ENCODE measurements at places on chromosomes 4 and X. TPM values are rescaled to one million over a fixed set of nuclear protein-coding genes. Genes with fewer than 3 reads are reported as not detected.

GRCh38 chrX:132034648-132035047 lies 11.5 kb downstream of the STK26 start:
- peaks cover 9% of the 10 kb centered on the region for H3K36me3 ChIP-seq
- H3K27ac ChIP-seq, result peak overlapping the region; percentile 53
- peaks cover 82% of the 10 kb centered on the region for H3K4me1 ChIP-seq
- DNase-seq, result no peak
- H3K4me3 ChIP-seq, result no peak overlapping the region
- H3K27me3 ChIP-seq, result no peaks in the 10 kb centered on the region

- no peak for DNase-seq
- no peaks in the 10 kb centered on the region for H3K36me3 ChIP-seq
- no peak overlapping the region for H3K4me3 ChIP-seq
These were observed 201.9 kb upstream of the BCOR start for GRCh38 chrX:40299641-40300046.

DNA sequence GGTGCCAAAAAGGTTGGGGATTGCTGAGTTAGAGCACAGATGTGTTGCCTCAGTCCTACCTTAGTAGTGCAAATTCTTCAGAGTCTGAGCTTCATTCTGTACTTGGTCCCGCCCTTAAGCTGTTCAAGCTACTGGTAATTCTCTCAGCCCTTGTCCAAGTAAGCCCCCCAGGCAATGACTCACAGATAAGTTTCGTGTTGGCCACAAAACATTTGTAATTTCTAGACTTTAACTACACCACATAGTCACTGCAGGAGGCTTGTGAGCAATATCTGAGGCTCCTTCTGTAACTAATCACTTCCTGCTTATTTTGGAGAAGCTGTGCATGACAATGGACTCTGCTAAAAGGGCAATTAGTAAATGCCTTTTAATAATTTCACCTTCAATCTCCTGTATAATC lies 1420.5 kb downstream of the PCDH7 start:
- no peaks in the 10 kb centered on the region for H3K27me3 ChIP-seq
- H3K27ac ChIP-seq, result no peak overlapping the region
- no peak for DNase-seq
- no peak overlapping the region for H3K4me3 ChIP-seq

DNA sequence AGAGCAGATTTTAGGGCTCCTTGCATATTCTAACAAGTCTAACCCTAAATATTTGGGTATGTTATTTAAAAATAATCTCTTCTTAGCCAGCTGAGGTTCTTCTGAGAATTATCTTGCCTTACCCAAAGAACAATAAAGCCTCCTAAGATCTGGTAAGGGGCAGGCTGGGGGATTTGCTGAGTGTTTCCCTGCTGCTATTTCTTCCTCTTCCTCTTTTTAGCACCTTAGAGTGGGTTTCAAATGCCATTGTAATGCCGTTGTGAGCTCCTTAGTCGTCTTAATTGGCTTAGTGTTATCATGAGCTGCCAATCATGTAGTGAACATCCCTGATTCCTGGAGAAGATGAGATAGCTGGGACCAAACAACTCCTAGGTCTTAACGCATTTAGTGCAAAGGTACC lies 15.4 kb downstream of the STOX2 start:
- no peak overlapping the region for H3K27ac ChIP-seq
- no peaks in the 10 kb centered on the region for H3K4me1 ChIP-seq
- peaks cover 15% of the 10 kb centered on the region for H3K27me3 ChIP-seq
- no peak overlapping the region for H3K4me3 ChIP-seq

GRCh38 chr4:79959652-79960051 lies 113.4 kb downstream of the ANTXR2 start:
- H3K27me3 ChIP-seq, result no peaks in the 10 kb centered on the region
- H3K27ac ChIP-seq, result no peak overlapping the region
- peaks cover 17% of the 10 kb centered on the region for H3K36me3 ChIP-seq
- no peak for DNase-seq
- no peak overlapping the region for H3K4me3 ChIP-seq

- no peaks in the 10 kb centered on the region for H3K4me1 ChIP-seq
- H3K4me3 ChIP-seq, result no peak overlapping the region
- no peak for DNase-seq
- peaks cover 6% of the 10 kb centered on the region for H3K36me3 ChIP-seq
- no peaks in the 10 kb centered on the region for H3K27me3 ChIP-seq
These were observed 73.0 kb downstream of the TMEM165 start for GRCh38 chr4:55468724-55469123.

DNA sequence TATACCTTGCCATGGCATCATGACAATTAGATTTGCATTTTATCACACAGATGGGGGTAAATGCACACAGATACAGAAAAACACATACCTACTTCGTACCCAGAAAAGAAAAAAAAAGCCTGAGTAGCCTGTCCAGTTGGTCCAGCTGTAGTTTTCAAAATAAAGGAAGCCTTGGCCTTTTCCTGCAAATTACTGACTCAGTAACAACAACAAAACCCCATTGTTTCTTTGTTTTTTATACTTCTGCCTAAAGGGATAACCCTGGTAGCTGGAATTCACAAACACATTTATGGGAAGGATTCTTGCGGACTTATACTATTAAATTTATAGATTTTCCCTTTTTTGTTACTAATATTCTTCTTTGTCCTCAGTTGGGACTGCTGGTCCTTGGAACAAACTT lies 156.4 kb upstream of the PCDH10 start:
- no peaks in the 10 kb centered on the region for H3K4me1 ChIP-seq
- no peaks in the 10 kb centered on the region for H3K36me3 ChIP-seq

DNA sequence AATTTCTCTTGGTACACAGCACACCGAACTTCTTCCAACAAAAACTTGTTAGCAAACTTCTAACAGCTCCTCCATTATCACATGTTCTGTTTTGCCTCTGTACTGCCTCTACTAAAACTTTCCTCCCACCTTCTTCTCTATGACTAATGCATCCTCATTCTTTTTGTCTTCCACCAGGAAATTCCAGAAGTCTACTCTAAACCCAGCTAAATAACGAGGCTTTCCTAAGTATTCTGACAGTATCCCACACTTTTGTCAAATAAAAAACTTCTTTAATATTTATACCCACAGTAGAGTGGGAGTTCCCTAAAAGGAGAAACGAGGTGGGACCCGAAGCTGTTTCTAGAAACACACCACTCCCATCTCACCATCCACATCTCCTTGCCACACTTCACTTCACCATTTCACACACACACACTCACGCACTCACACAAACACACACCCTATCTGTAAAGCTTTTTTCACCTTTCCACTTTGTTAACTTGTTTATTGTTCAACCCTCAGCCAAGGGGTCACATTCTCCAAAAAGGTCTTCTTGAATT lies 280.3 kb downstream of the ARAP2 start:
- H3K4me3 ChIP-seq, result no peak overlapping the region
- DNase-seq, result no peak
- H3K36me3 ChIP-seq, result no peaks in the 10 kb centered on the region

- no peaks in the 10 kb centered on the region for H3K4me1 ChIP-seq
- H3K36me3 ChIP-seq, result no peaks in the 10 kb centered on the region
These were observed 53.7 kb downstream of the NAA11 start for GRCh38 chr4:79272126-79272525.

DNA sequence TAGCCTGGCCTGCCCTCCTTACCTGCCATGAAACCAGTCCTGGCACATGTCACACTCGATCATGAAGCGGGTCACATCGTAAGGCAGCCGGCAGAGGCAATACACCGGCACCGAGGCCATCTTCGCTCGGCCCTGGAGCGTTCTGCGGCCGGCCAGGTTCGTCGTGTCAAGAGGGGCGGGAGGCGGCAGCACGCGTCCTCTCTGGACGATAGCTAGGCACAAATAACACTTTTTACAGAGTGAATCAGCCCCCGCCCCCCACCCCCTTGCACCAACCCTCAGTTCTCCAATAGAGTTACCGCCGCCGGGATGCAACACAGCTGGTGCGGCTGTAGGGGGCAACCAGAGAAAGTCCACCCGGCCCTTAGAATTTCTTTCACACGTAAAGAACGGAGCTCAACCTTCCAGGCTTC lies 1.7 kb downstream of the PHF8 start:
- H3K27ac ChIP-seq, result peak overlapping the region; percentile 97
- peak; percentile 10 for DNase-seq
- peaks cover 24% of the 10 kb centered on the region for H3K4me1 ChIP-seq
- H3K4me3 ChIP-seq, result peak overlapping the region; percentile 95
- no peaks in the 10 kb centered on the region for H3K27me3 ChIP-seq

GRCh38 chrX:13845721-13846378 lies 29.0 kb upstream of the GPM6B start:
- no peak overlapping the region for H3K4me3 ChIP-seq
- H3K4me1 ChIP-seq, result no peaks in the 10 kb centered on the region
- peaks cover 10% of the 10 kb centered on the region for H3K27me3 ChIP-seq
- no peaks in the 10 kb centered on the region for H3K36me3 ChIP-seq

DNA sequence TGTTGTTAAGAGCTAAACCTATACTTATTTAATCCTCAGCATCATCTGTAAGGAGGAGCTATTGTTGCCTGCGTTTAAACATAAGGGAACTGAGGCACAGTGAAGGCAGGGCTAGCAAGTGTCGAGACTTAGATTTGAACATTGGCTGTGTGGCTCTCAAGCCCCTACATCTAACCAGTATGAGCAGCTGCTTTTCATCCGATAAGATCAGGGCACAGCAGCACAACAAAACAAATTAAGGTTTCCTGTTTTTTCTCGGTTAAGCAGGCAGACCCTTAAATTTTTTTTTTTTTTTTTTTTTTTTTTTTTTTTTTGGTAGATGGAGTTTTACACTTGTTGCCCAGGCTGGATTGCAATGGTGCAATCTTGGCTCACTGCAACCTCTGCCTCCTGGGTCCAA lies 35.6 kb downstream of the RAB40A start:
- no peaks in the 10 kb centered on the region for H3K36me3 ChIP-seq
- no peaks in the 10 kb centered on the region for H3K27me3 ChIP-seq
- DNase-seq, result peak; percentile 10
- H3K27ac ChIP-seq, result no peak overlapping the region

DNA sequence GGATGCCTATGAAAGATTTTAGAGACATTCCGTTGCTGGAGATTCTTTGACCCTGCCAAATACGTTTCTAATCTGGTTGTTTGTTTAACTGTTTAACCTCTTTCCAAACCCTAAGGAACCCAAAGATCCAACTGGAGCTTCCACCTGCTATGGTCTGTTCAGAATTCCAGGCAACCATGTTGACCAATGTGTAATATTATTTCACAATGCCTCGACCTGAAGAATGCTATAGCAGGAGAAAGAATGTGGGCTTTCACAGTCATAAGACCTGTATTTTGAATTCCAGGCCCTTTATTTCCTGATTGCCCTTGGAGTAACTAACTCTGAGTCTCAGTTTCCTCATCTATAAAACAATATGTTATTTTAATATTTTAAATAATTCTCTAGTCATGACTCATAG lies 90.8 kb downstream of the COL25A1 start:
- peaks cover 7% of the 10 kb centered on the region for H3K27me3 ChIP-seq
- H3K36me3 ChIP-seq, result no peaks in the 10 kb centered on the region
- no peak for DNase-seq
- H3K4me3 ChIP-seq, result no peak overlapping the region

- peak overlapping the region; percentile 98 for H3K27ac ChIP-seq
- no peaks in the 10 kb centered on the region for H3K27me3 ChIP-seq
- peak overlapping the region; percentile 99 for H3K4me3 ChIP-seq
- peaks cover 36% of the 10 kb centered on the region for H3K4me1 ChIP-seq
- peaks cover 30% of the 10 kb centered on the region for H3K36me3 ChIP-seq
- peak; percentile 67 for DNase-seq
These were observed 689 bp upstream of the OGT start for GRCh38 chrX:71532078-71532752.

DNA sequence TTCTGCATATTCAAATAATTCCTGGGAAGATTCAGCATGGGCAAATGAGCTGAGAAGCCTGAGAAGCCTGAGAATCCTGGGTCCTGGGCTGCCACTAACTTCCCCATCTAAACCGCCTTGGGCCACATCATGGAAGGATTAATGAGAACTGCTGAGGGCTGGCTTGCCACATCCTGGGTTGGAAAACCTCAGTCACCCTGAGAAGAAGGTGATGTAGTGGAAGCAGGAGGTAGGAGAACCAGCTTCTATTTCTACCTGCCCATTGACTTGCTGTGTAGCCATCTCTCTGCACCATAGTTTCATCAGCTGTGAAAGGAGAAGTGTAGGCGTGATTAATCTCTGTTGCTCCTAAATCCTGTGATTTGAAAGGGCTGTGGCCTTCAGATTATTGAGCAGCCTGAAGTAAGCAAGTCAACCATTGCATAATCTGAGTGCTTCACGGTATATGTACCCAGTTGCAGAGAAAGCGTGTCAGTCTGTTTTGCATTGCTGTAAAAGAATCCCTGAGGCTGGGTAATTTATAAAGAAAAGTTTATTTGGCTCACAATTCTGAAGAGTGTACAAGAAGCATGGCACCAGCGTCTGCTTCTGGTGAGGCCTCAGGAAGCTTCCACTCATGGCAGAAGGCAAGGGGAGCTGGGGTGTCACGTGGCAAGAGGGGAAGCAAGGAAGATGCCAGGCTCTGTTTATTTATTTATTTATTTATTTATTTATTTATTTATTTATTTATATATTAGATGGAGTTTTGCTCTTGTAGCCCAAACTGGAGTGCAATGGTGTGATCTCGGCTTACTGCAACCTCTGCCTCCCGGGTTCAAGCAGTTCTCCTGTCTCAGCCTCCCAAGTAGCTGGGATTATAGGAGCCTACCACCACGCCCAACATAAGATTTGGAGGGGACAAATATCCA lies 140.9 kb upstream of the ATP6AP2 start:
- H3K4me1 ChIP-seq, result no peaks in the 10 kb centered on the region
- no peaks in the 10 kb centered on the region for H3K36me3 ChIP-seq
- H3K27me3 ChIP-seq, result no peaks in the 10 kb centered on the region
- H3K27ac ChIP-seq, result no peak overlapping the region

DNA sequence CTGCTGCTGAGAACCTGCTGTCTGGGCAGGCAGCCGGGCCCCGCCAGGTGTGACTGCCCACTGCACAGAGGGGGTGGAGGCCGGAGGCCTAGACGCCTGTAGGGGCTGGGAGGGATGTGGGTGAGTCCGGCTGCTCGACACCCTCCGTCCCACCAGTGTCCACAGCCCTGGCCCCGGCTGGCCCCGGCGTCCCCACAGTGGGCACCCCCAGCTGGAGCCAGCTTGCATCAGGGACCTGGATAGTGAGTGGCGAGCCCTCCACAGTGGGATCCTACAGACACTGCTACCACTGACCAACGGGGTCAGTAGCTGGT lies 34.7 kb upstream of the SPON2 start:
- H3K27me3 ChIP-seq, result no peaks in the 10 kb centered on the region
- no peak overlapping the region for H3K27ac ChIP-seq
- DNase-seq, result no peak
- H3K4me1 ChIP-seq, result peaks cover 27% of the 10 kb centered on the region

NPY2R gene
- total RNA-seq, result not detected

ARHGEF38 gene
- not detected for total RNA-seq

RPL10 gene
- 4,862 TPM for total RNA-seq

CLDN22 gene
- not detected for total RNA-seq

IDUA gene
- total RNA-seq, result 79.1 TPM

NPFFR2 gene
- total RNA-seq, result not detected

MAGEA3 gene
- not detected for total RNA-seq

LINC00632 gene
- total RNA-seq, result not detected

RGN gene
- not detected for total RNA-seq

IL9R gene
- total RNA-seq, result 2.4 TPM
